ENCODE measurements at places on chromosomes 13 and 19.

GRCh38 chr19:42330241-42330711 is 4.8 kb downstream of the MEGF8 start:
- DNase-seq: no peak

DNA sequence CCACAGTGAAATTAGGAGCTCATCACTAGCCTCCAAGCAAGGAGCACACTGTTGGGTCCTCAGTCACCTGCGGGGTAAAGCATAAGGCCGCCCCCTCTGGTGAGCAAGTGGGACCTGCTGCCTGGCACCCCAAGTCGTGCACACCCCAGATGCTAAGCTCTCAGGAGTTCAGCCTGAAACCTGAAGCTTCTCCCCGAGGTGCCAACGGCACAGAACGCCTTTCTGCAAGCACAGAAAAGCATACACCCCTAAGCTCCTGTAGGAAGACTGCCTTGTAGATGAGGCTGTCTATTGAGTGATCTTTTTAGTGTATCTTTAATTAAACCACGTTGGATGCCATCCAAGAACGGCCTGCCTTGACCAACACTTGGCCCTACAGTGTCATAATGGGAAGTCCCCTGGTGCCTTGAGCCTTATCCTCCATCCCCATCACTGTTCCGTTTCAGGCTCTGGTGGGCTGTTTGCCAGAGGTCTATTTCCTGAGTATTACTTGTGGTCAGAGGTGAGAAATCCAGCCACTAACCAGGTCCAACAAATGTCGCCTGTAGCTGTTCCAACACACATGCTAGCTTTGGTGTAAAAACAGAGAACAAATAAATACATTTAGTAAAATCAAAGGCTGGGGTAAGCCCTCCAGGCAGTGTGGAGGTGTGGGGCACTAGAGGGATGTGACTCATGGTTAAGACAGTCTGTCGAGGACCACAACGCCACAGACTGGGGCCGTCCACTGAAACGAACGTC is 44.8 kb downstream of the C13orf42 start:
- no peak for DNase-seq

DNA sequence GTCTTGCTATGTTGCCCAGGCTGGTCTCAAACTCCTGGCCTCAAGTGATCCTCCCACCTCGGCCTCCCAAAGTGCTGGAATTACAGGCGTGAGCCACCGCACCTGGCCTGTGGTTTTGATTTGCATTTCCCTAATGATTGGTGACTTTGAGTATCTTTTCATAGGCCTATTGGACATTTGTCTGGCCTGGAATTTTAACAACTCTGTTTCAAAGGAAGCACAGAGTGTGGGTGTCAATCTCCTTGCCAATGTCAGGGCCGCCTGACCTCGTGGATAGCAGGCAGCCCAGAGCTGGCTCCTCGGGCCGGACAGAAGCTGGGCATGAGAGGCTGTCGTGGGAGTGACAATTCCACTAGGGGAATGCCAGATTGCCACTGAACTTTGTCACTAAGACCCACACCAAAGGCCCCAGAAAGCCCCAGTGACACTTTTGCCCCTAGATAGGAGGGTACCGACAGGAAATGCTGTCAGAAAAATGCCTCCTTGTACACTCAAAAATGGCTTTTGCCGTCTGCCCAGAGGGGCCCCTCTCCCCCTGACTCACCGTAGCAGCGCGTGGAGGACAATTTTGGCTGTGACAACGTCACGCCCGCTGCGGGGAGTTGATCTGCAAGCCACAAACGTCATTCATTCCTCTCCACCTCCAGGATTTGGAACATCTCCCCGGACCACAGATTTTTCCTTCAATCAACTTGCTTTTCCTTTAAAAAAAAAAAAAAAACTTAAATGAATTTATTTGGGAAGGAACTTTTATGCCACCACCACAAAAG is 11.7 kb upstream of the ADGRE5 start:
- DNase-seq: no peak

- no peak for DNase-seq
Measured at GRCh38 chr19:28436320-28436719, 776.6 kb downstream of the UQCRFS1 start.

DNA sequence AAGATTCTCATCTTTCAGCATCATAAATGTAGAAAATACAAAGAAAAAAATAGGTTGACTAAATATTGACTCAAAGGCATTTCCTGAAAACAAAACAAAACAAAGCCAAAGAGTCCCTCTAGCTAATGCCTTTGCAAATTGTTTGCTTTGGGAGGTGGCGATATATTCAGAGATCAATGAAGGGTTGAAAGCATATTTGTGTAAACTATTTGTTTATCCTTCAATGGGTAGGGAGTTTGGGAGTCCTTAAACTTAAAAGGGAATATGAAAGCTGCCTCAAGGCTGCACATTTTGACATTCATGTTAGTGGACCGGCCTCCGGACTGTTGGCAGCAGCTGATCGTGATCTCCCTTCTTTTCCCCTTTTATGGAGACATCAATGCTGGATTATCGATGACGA is 257.5 kb downstream of the ITGBL1 start:
- peak; percentile 77 for DNase-seq

DNA sequence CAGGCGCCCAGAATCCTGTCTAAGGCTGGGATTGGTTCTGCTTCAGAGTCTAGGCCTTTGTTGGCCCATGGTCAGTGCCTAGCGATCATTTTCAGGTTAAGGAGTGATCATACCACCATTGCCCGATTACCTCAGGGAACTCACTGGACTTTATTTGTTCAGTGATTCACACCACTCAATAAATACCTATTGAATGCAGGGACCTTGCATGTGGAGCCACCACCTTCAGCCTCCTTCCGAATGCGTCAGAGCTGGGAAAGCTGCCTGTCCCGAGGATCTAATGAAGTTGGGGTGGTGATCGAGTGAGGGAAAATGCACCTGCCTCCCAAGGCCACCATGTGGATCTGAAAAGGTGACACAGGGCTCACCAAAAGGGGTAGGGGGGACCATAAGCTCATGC is 40.0 kb upstream of the POU2F2 start:
- DNase-seq: no peak

DNA sequence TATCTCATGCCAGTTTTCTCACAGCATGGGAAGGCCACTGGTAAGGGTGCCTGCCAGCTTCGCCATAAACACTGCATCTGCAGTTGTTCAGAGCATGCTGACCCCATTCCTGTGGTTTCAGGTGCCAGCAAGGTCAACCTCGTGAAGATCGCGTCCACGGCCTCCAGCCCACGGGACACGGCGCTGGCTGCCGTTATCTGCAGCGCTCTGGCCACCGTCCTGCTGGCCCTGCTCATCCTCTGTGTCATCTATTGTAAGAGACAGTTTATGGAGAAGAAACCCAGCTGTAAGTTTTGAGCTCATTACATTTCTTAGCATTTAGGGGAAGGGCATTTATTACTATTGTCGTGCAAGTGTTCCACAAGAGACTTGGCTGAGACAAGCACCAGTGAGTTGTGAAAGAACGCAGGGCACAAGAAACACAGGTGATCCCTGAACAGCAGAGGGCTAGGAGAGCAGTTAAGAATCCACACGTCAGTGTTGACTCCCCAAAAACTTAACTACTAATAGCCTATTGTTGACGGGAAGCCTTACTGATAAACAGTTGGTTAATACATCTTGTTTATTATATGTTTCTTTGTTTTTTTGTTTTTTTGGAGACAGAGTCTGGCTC is 88.8 kb downstream of the TNFRSF19 start:
- no peak for DNase-seq

DNA sequence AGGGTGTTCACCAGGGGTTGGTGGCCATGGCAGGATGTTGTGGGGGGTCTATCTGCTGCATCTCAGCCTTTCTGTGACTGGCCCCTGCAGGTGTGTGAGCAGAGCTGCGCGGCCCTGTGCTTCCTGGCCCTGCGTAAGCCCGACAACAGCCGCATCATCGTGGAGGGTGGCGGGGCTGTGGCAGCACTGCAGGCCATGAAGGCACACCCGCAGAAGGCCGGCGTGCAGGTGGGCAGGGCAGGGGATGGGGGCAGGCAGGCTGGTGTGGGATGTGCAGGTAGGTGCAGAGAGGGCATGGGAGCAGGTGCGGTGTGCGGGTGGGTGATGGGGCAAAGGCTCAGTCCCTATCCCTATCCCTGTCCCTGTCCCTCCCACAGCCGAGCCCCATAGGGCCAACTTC is 8.1 kb upstream of the SLC25A42 start:
- no peak for DNase-seq

DNA sequence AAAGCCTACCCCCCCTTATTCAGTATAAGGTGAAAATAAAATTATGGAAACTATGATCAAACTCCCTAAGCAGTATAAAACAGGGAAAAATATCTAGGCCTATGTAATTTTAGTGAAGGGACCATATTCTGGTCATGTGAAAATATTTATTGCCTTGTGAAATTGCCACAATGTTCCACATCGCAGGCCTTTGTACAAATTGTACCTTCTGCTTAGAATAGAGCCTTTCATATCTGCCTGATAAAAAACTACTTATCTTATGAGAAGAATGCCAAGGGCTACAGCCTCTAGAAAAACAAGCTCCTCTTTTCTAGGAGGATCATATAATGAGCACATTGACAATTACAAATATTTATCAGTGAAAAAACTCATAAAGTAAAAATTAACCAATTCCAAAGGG is 1280.0 kb downstream of the EFNB2 start:
- DNase-seq: no peak

Data from NCI-H748 treated with DMSO at 0.1 percent for 48 hours (cell line).